ENCODE measurements at places on chromosomes 7 and 10.

GRCh38 chr10:116809483-116810119, 39.7 kb upstream of the ENO4 start:
- no peak for DNase-seq

DNA sequence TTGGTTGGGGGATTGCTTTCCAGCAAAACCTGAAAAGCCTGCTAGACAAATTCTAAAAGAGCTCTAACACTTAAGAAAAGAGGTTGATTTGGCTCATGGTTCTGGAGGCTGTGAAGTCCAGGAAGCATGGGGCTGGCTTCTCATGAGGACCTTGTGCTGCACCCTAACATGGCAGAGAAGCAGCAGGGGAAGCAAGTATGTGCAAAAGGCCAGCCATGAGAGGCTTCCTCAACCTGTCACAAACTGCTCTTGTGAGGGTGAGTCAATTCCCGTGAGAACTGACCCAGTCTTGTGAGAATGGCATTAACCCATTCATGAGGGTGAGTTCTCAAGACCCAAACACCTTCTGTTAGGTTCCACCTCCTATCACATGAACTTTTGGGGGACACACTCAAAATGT, 54.3 kb upstream of the IGFBP3 start:
- DNase-seq, result no peak

DNA sequence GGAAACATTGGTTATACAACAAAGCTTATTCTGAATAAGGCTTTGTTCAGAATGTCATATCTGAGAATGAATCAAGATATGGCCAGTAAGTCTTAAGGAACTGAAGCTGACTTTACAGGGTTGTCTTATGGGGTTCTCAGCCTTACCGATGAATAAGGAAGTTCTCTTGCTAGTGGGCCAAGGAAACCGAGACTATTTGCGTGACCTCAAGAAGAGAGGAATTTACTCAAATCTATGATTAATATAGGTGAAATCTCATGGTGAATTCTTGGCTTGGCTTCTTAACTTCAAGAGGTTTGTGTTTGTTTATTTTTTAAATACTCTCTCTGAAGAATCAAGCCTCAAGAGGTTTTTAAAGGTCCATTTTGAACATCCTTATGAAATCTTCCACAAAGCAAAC, 4.7 kb upstream of the MRLN start:
- DNase-seq, result no peak

- DNase-seq, result no peak
Observed at GRCh38 chr7:2805213-2805944, 38.7 kb downstream of the GNA12 start.

GRCh38 chr7:157282141-157282801, 54.5 kb upstream of the DNAJB6 start:
- DNase-seq, result no peak

- DNase-seq, result no peak
Observed at GRCh38 chr10:127694580-127695193, 42.3 kb upstream of the FOXI2 start.

Data from stimulated activated CD8-positive, alpha-beta memory T cell treated with anti-CD3 and anti-CD28 coated beads, Interleukin-7, amount 100 ng/mL, for 1 hour (primary cell).